ENCODE measurements at places on chromosomes 4 and X.

DNA sequence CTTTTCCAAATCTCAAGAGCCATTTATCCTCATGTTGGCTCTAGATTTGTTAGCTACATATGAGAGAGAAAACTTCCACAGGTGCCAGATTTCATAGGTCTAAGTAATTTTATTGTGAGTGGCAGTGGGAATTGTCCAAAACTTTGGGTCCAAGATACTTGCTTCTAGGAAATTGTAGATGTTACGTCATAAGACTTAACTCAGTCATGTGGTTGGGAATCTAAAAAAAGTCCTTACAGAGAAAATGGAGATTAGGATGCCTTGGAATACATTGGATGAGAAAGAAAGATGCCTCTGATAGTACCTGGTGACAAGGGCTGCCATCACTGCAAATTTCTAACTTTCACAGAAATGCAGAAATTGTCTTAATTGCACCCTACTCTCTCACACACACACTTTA is 506.5 kb downstream of the C4orf33 start:
- no peak for DNase-seq

DNA sequence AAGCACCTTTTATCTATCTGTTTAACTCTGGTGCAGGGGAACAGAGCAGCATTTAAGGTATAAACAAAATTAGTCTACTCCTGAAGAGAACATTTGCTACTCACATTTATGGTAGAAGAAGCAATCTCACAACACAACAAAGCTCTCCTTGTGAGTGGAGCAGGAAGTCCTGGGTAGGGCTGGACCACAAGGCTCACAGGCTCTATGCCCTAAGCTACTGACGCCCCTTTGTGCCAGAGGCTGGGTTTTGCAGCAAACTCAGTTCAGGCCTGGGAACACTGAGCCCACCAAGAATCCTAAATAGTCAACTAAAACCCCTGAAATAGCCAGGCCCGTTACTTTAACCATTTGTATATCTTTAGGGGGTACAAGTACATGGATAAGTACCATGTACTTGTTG is 4.7 kb upstream of the ZXDB start:
- DNase-seq: no peak

DNA sequence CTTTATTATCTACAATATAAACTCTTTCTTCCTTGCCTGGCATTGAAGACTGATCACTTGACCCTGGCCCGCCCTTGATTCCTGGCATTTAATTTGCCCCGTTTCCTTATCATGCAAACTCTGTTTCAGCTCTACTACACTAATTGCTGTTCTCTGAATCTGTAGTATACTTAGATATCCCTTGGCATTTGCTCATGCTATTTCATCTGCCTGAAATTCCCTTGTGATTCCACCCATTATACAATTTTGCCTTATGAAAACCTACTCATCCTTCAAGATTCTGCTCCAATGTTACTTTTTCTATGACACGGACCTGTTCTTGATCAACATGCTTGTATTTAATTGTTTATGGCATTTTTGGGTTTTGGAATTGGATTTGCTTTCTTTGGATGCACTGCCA is 459.9 kb upstream of the AMOT start:
- DNase-seq: no peak

GRCh38 chr4:48781968-48782367 is 1.9 kb upstream of the FRYL start:
- no peak for DNase-seq

DNA sequence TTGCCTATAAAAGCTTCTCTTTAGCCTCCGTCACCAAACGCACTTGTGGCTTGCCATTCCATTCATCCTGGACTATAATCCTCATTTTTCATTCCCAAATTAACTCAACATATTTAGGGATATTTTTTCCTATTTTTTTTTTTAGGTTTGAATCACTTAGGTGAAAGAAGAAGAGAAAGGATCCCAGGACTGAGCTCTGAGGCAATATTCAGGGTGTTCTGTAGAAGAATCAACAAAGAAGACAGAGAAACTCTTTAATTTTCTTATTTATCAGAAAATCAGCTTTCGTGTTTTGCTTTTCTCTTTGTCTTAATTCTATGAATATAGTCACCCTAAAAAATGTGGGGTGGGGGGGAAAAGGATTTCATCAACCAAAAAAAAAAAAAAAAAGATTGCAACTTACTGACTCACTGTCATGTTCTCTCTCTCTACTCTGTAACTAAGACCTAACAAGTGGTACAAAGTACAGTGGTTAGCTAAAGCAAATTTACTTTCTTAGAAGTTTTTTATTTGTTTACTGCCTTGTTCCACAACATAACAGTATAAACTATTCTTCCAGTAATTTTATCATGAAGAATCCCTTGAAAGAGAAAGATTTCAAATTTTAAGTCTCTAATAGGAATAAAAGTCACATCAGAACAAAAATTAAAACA is 272.0 kb downstream of the DHX15 start:
- no peak for DNase-seq

GRCh38 chrX:118510111-118510510 is 14.5 kb downstream of the DOCK11 start:
- no peak for DNase-seq

DNA sequence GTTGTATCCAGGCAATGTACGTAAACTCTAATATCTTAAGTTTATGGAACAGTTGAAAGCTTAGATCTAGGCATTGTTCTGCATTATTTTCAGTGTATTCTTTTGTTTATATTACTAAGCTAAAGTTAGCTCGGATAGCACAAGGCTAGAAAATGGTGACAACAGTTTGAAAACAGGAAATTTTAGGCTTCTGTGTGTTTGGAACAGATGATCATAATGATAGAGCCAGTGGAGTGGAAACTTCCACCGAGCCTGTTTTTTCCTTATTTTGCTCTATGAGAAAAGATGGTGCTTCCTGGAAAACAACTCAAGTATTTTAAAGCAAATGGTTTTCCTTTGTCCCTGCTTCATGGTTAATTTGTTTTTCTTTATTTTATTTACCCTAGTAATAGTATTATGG is 70.8 kb downstream of the GAB1 start:
- DNase-seq: no peak

DNA sequence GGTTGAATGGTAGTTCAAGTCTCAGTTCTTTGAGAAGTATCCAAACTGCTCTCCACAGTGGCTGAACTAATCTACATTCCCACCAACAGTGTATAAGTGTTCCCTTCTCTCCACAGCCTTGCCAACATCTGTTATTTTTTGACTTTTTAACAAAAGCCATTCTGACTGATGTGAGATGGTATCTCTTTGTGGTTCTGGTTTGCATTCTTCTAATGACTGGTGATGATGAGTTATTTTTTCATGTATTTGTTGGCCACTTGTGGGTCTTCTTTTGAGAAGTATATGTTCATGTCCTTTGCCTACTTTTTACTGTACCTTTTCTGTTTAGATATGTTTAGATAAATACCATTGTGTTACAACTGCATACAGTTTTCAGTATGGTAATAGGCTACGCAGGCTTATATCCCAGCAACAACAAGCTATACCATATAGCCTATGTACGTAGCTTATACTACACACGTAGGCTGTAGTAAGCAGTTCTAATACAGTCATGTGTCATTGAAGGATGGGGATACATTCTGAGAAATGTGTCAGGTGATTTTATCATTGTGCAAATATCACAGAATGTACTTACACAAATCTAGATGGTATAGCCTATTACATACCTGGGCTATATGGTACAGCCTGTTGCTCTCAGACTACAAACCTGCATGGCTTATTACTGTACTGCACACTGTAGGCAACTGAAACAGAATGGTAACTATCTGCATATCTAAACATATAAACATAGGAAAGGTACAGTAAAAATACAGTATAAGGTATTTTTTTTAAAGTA is 28.1 kb downstream of the KLHL8 start:
- peak; percentile 12 for DNase-seq

GRCh38 chr4:25813448-25814106 is 49.2 kb downstream of the SEL1L3 start:
- DNase-seq: peak; percentile 80

DNA sequence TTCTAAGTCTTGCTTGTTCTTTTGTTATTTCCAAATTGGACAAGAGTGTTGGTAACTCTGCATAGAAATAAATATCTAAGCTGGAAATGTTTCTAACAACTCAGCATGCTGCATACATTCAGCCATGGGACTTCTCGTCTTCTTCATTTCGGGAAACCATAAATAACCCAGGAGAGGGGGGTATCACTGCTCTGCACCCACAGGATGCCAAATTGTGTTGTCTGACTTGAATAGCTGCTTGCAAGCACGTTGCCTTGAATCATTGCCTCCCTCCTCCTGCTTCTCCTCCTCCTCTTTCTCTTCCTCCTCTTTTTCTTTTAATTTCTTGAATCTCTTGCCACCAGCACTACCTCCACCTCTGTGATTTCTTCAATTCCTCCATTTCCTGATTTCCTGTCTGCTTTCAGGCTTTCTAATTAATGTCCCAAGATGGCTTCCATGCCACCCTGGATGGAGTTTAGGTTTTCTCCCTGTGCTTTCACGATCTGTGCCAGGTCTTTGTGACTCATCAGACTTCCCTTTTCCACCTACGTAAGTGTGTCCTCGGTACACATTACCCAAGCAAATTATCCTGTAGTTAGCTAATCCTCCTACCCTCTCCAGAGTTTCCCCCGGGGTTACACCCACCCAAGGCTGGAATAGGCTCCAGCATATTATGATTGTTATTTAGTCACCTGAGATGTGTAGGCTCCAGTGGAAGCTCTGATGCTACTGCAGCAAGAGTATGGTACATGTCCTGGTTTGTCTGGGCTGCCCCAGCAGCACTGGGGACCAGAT is 122.6 kb upstream of the VCX3B start:
- DNase-seq: peak; percentile 3

DNA sequence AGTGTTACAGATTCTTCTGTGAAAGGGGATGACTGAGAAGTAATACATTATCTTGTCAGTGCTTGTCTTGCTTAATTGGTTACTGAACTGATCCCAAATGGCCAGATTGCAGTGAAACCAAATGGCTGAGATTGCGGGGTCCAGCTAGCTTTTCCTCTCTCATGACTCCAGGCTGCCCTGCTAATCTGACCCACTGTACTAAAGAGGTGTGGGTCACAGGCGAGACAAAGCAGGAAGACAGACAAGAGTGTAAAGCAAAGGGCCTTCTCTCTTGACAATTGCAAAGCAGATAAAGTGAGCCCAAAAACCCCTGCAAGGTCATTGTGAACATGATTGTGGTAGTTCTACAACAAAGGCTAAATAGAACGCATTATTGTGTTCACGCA is 2.1 kb downstream of the TMEM150C start:
- no peak for DNase-seq

GRCh38 chr4:8568068-8568668 is 12.0 kb upstream of the GPR78 start:
- peak; percentile 28 for DNase-seq

GRCh38 chrX:80984118-80984517 is 174.4 kb upstream of the BRWD3 start:
- no peak for DNase-seq

- no peak for DNase-seq
Measured at GRCh38 chr4:88350786-88351185, 27.9 kb upstream of the HERC6 start.

DNA sequence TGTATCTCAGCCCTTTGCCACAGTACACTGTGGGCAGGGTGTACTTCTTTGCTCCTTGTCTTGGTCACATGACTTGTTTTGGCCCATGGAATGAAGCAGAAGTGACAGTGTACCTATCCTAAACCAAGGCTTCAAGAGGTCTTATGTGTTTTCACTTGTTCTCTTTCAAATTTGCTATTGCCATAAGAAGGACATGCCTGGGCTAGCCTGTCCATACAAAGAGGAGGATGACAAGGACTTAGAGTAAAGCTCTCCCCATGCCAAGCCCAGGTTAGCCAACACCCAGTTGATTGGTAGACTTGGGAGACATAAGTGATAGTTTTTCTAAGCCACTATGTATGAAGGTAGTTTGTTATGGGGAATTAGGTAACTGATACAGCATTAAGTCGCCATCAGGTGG is 141.1 kb upstream of the MID1 start:
- no peak for DNase-seq

DNA sequence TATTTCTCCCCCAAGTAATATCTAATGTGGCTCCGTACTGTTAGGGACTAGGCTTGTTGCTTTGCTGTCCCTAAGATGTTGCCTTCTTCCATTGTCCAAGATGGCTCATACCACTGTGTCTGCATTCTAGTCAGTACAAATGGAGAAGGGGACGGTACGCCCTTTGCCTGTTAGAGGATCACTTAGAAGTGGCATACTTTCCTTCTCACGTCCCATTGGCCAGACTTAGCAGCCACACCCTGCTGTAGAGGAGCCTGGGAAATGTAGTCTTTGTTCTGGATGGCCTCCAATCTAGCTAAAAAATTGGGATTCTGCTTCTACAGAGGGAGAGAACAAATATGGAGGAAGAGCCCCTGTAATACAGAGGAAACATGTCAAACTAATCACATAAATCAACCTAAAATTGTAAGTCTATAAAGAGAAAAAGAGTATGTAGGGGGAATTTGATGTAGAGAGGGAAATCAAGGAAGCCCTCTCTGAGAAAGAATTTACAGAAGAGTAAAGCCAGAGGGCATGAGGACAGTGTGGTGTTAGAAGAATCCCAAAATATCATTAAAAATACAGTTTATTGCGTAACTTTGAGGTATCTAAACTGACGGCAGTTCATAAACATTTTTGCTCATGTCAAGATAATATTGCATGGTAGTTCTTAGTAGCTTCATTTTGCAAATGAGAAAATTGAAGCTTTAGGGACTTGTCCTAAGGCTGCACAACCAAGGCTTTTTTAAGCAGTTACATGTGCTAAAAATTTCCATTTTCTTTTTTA is 15.1 kb downstream of the PRIMPOL start:
- no peak for DNase-seq

GRCh38 chrX:10756441-10756840 is 136.1 kb upstream of the MID1 start:
- DNase-seq: peak; percentile 83

GRCh38 chr4:169612871-169613859 is 782 bp upstream of the NEK1 start:
- peak; percentile 72 for DNase-seq

GRCh38 chr4:43763029-43763610 is 685.5 kb downstream of the KCTD8 start:
- DNase-seq: no peak

Data from fibroblast of skin of right quadriceps (primary cell).